Stimulated activated CD8-positive, alpha-beta memory T cell treated with anti-CD3 and anti-CD28 coated beads, Interleukin-12 subunit alpha, Interleukin-12 subunit beta, amount 100 ng/mL, for 1 hour (primary cell): ENCODE measurements at places on chromosomes 6 and 20.

- DNase-seq = no peak
Measured at GRCh38 chr20:55242853-55243252, 762.5 kb downstream of the CBLN4 start.

DNA sequence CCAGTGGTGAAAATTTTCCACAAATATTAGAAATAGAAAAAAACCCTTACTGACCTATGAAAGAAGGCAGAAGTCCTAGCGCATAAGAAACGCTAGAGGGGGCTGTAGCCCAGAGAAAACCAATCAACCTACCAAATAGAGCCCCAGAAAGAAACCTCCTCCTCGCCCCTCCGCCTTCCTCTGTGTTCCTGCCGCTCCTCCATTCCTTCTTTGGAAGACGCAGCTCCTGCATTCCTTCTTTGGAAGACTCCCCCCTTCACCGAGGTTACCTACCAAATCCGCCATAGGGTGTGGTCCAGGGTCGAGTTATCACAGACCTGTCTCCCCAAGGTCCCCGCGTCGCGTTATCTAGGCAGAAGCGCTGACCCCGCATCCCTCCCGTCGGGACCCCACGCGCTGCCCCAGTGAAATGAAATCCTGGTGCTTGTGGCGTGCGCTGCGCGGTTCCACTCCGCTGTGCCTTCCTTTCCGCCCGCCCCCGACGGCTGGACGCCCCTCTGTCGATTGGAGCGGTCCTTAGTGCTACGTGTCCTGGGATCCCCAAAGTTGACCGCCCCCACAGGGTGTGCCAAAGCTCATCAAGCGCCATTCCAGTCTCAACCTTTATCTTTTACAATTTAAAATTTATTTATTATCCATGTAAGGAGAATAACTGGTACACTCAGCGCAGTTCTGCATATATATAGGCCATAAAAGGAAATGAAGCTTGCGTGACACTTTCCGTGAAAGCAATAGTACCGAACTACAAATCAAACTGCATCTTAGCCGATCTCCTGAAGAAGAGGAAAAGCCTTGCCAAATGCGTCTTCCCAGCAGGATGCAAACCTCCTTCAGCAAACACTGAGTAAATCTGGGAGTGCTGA, 13.0 kb downstream of the RPP21 start:
- peak; percentile 23 for DNase-seq

- DNase-seq = no peak
Measured at GRCh38 chr20:21234806-21235483, 68.2 kb upstream of the XRN2 start.

GRCh38 chr20:53935344-53936084, 134.9 kb downstream of the BCAS1 start:
- DNase-seq = no peak

GRCh38 chr6:130893277-130893676, 66.1 kb downstream of the SMLR1 start:
- DNase-seq = no peak

- no peak for DNase-seq
Measured at GRCh38 chr6:131669891-131670290, 31.3 kb downstream of the OR2A4 start.

DNA sequence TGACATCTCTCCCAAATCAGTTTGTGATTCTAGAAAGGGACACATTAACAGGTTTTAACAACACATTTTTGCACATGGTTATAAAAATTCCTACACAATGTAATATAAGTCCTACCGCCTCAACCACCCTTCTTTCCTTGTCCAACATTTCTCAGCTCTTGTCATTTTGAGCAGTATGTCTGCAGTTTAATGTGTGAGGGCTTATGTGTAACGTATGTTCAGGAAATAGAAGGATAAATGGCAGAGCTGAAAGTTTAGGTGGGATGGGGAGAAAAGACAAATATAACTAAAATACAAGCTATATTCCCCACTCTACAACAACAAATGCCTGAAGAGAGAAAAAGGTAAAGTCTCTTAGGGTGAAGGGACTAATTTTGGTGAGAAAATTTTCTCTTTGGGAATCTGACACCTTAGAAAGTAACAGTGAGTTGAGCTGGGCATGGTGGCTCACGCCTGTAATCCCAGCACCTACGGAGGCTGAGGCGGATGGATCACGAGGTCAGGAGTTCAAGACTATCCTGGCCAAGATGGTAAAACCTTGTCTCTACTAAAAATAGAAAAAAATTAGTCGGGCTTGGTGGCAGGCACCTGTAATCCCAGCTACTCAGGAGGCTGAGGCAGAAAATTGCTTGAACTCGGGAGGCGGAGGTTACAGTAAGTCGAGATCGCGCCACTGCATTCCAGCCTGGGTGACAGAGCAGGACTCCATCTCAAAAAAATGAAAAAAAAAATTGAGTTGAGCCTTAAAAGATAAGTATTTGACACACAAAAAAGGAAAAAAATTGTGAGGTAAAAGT, 5.1 kb downstream of the PNRC1 start:
- DNase-seq = no peak

DNA sequence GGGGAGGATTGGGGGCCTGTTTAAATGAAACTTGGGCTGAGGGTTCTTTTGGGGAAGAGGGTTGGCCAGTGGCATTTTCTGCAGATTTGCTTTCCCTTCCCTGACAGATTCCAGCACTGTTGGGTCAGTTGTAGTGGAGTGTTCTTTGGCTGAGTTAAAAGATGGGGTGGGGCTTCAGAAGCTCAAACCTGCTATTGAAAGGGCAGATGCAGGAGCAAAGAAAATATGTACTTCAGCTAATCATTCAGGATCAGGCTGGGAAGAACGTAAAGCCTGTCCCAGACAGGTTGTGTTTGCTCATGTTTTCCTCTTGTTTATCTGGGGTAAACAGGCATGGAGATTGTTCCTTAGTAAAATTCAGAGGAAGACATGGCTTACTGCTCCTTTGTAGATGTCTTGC, 2.5 kb downstream of the SASH1 start:
- no peak for DNase-seq

GRCh38 chr6:137106183-137106582, 61.4 kb upstream of the IL20RA start:
- DNase-seq = no peak

- no peak for DNase-seq
Measured at GRCh38 chr6:132499757-132500156, 13.2 kb downstream of the STX7 start.

DNA sequence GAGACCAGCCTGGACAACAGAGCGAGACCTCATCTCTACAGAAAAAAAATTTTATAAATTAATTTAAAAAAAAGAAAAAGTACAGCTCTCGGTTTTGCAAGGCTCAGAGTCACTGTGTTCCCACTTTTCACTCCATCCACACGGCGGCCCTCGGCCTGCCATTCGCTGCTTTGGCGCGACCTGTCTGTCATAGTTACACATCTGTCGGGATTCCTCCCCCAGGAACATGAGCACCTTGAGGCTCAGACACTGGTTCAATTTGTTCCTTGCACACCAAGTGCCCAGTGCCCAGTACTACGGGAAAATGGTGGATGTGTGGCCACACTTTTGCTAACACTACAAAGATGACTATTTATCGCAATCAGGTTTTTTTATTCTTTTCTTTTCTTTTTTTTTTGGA, 8.4 kb downstream of the CTSZ start:
- no peak for DNase-seq
